ENCODE measurements at places on chromosomes 1 and 21.
A peak's percentile ranks its signal among the peaks of the same experiment; 100 is the strongest.

GRCh38 chr1:225886159-225887029 is 2.6 kb downstream of the LEFTY1 start:
- no peak for DNase-seq

DNA sequence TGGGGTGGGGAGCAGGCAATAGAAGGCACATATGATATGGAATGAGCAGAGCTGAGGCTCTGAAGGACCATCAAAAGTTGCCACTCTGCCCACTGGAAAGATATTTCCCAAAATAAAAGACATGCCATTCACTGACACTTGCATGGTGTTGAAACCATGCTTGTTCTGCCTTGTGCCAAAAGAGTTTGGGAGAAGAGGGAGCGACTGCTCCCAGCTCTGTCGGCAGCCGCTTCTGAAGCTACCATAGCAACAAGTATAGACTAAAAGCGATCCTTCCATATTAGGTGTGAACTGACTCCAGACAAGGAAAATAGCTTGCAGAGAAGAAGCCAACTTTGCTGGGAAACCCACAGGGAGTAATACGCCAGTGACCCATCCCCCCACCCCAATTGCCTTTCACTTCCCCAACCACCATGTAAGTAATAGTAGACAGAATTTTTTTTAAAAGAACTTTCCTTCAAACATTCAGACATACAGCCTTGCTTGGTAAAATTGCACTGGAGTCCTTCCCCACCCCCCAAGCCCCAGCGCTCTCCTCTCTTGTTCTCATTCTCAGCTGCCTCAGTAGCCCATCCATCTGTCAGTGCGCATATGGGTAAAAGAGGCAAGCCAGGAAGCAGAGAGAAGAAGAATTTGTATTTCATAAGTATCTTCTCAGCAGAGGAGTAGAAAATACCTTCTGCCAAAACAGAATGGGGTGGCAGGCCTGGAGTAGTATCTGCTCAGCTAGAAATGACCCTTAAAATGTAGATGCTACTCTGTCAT is 263.7 kb downstream of the OMA1 start:
- no peak for DNase-seq

DNA sequence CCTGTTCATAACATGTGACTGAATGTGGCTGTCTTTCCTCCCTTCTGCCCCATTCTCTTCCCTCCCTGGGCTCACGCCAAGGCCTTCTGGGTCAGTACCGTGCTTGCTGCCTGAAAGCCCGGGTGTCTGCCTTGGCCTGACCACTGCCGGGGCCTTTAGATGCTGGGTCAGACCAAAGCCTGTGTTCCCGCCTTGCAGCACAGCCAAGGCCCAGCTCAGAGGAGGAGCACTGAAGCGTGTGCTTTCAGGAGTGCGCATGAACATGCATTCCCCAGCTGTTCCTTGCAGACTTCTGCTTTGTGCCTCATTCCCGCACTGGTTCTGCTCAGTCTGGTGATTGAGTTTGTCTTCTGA is 27.0 kb upstream of the SARS1 start:
- DNase-seq = no peak

DNA sequence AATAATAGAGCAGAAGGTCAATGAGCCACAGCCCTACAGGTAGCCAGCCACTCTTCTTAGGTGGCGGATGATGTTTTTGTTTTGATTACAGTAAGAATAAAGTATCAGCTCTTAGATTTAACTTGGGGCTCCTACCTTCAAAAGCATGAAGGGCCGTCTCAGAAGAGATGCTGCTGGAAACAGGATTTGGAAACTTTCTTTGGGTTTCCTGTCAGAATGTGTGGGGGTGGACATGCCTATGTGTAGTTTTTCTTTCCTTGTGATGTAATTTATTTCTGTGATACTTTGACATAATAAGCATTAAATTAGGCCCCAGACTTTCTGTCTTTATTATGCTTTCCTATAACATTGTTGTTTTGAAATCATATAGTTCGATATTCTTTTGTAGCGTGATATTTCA is 1.5 kb downstream of the RAP1A start:
- peak; percentile 30 for DNase-seq

DNA sequence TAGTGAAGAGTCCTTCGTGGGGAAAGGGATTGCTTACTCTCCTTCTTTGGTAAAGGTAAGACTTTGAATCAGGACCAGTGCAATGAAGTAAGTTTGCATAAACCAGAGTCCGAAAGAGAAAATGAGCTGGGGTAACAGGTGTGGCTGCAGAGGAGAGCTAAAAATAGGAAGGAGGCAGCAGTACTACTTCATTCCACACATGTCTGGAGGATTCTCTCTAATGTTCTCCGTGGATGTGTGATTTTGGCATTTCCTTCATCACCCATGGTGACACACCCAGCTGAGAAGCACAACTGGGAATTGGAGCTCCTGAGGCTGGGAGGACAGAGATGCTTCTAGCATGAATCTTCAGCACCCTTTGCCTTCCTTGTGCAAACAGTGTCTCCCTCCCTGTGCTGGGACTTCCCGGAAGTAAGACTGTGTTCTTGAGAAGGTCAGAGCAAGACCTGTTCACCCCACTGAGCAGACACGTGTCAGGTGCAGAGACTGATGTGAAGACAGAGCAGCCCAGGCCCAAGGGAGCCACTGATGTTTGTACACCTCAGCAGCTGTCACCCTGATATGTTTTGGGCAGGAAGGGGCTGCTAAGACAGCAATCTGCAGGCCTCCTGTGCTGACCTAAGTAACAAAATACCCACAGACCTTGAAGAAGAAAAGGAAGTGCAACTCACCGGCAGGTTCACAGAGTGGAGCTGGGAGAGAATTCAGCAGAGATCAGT is 13.3 kb downstream of the FCRL1 start:
- DNase-seq = no peak

- no peak for DNase-seq
Measured at GRCh38 chr1:209414803-209415329, 168.6 kb upstream of the CAMK1G start.

- no peak for DNase-seq
Measured at GRCh38 chr1:2921970-2922686, 99.1 kb upstream of the ACTRT2 start.

- no peak for DNase-seq
Measured at GRCh38 chr1:201371276-201371675, 6.2 kb downstream of the TNNT2 start.

DNA sequence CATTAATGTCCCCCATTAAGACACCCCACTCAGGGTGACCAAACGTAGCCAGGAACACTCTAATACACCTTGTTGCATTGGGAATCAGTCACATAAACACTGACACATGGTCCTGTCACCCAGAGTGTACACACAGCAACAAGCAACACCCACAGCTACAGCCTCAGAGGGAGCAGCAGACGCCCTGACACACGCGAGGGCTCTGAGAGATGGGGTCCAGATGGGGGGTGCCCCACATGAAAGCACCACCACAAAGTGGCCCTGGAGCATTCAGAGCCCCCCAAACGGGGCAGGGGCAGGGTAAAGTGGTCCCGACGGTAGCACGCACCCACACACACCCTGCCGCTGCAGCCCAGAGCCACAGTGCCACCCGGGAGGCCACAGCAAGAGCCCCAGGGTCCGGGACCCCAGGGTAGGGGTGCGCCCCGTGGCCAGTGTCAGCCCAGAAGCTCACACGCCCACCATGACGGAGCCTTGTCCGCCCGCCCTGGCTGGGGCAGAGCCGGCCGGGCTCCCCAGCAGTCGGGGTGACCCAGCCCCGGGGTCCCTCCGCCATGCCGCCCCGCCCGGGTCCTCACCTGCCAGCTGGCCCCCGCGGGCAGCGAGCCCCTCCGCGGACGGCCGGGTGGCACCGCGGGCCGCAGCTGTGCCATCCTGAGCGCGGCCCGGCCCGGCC is 47.3 kb downstream of the RAP1GAP start:
- DNase-seq = no peak

- DNase-seq = no peak
Measured at GRCh38 chr1:84280912-84281311, 20.6 kb upstream of the SAMD13 start.

GRCh38 chr1:98053471-98054366 is 132.9 kb upstream of the DPYD start:
- peak; percentile 30 for DNase-seq

DNA sequence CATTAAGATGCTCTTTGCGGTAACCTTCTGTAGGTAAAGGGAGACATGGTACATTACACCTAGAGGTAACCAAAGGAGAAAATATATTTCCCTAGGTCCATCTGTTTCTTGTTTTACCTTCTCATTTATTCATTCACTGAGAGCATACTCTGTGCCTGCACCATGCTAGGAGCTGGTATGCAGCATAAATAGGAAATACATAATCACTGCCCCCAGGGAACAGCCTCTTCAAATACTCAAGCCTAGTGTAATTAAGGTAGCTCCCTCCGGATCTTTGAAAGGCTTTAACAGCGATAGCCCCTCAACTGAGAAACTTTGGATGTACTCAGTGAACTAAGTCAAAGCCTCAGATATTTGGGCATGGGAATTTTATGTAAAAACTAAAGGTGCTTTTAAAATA is 123.6 kb downstream of the GABPA start:
- no peak for DNase-seq

- no peak for DNase-seq
Measured at GRCh38 chr1:108598340-108598739, 38.4 kb downstream of the EEIG2 start.

GRCh38 chr1:11925938-11926292 is 312 bp downstream of the KIAA2013 start:
- no peak for DNase-seq

DNA sequence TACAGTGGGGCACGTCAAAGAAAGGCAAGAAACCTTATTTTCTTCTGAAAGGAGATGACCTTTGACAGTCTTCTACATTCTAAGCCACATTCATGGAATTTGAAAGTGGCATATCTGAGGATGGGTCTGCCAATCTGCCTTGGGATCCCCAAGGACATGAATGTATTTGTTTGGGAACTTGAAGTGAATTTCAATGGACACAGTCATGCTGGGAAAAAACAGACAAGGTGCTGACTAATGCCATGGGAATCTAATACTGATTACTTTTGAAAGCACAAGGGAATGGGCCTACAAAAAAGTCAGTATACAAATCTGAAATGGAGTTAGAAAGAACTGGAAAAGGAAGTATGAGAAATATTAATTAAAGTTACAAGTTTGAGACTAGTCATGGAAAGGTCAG is 128.8 kb downstream of the KCNJ6 start:
- no peak for DNase-seq

GRCh38 chr1:64829411-64830029 is 84.6 kb downstream of the RAVER2 start:
- DNase-seq = no peak

DNA sequence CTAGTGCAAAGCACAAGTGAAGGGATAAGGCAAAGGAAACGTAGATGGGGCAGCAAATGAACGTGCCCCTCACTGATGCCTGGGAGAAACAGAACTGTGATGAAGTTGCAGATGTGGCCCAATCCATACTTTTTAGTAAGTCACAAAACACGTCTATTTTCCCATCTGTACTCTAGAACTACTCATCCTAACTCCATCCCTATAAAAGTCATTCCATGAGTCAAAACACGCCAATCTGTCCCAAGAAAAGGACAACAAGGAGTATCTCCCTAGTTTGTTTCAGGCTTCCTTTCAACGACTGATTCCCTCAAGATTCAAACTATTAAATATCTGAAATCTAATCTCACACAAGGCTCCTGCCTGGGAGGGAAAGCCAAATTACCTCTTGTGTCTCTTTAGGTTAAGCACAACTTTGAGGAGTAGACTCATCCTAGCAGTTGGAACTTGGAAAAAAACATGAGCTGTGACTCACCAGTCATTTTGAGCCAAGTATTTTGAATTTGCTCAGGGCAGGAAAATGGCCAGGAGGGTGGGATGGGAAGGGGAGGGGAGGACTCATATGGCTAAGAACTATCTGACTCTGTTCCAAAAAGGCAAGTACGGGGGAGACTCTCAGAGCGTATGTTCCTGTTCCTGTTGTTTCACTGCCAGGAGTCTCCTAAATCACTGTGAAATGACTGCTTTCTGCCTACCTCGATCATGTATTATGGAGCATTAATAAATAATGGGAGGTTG is 214.5 kb upstream of the CAMK1G start:
- DNase-seq = no peak

DNA sequence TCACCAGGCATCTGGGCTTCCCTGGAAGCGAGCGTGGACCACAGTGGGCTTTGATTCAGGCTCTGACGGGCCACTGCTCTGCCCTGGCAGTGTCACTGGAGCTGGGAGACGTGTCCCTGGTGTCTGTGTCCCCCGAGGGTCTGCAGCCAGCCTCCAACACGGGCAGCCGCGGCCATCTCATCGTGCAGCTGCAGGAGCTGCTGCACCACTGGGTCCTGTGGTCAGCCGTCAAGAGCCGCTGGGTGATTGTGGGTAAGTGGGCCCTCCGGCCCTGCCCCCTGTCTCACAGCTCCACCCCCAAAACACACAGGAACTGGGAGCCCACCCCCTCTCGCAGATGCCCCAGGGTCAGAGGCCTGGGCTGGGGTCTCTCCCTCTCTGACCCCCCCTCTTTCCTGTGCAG is 40.7 kb downstream of the DISP3 start:
- DNase-seq = no peak

DNA sequence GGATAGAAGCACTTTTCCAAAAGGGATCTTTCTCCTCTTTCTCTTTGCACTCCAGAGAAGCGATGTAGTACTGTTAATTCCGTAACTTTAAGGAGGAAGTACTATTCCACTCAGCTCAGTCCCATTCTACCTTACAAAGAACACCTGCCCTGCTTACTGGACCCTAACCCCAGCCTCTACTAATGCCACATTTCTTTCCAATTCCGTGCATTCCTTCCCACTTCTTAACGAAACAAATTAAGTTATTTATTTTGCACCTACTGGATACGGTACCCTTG is 511 bp downstream of the NDC1 start:
- DNase-seq = no peak

DNA sequence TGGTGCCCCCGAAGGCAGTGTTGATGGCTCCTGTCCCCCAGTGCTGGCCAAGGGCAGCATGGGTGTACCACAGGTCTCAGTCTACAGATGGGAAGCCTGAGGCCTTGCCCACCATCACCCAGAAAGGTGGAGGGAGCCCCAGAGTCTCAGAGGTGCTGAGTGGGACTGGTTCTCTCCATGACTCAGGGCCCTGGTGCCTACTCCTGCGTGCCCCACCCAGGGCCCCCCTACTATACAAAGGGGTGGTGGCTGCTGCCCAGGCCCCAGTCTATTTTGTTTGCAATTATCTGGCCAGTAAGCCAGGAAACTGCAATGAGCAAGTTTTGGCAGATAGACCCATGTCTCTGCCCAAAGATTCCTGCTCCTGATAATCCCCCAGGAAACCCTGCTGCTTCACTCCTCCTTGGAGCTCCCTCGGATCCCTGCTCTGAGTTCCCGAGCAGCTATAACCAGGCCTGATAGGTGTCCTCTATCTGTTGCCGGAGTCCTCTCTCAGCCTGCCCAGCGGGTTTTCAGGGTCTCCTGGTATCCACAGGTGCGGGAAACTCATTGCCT is 41.7 kb downstream of the EDN2 start:
- DNase-seq = no peak

- DNase-seq = no peak
Measured at GRCh38 chr1:113963281-113963906, 15.9 kb upstream of the OLFML3 start.

- no peak for DNase-seq
Measured at GRCh38 chr1:181184621-181185020, 96.1 kb downstream of the IER5 start.

- DNase-seq = no peak
Measured at GRCh38 chr1:95223110-95223509, 10.9 kb upstream of the RWDD3 start.

Measured in CD4-positive, alpha-beta T cell treated with Interleukin-6 at 100 ng/mL for 8 hours (primary cell).